Left kidney (tissue), 8 donors: ENCODE measurements at places on chromosomes 11 and 22. TPM values are rescaled to one million over a fixed set of nuclear protein-coding genes. Genes with fewer than 3 reads are reported as not detected.

The EMID1 gene
- polyA plus RNA-seq: 67.6 TPM

The IRAG1 gene
- 12.0 TPM for polyA plus RNA-seq

DNA sequence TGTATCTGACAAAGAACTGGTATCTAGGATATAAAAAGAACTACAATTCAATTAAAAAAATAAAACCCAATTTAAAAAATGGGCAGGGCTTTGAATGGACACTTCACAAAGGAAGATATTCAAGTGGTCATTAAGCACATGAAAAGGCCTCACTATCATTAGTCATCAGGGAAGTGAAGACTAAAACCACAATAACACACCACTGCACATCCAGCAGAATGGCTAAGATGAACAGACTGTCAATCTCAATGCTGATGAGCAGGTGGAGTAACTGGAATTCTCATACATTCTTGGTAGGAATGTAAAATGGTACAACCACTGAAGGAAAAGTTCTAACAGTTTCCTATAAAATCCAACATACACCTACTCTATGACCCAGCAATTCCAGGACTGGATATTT is 8.9 kb downstream of the HPS4 start:
- no peak for DNase-seq

GRCh38 chr11:69951821-69952220 is 126.3 kb upstream of the ANO1 start:
- no peak for DNase-seq

DNA sequence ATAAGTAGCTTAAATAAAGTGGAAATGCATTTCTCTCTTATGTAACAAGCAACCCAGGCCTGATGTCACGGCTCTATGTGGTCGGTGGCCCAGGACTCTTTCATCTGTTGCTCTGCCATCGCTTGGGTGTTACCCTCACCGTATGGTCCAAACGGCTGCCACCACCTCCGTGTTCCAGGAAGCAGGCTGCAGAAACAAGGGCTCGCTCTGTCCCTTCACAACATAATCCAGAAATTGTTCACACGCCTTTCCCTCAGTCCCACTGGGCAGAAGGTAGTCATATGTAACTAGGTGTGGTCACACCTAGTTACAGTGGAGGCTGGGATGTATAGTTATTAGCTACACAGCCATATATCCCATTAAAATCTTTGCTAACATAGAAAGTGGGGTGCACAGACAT is 421.0 kb downstream of the SOX6 start:
- no peak for DNase-seq

DNA sequence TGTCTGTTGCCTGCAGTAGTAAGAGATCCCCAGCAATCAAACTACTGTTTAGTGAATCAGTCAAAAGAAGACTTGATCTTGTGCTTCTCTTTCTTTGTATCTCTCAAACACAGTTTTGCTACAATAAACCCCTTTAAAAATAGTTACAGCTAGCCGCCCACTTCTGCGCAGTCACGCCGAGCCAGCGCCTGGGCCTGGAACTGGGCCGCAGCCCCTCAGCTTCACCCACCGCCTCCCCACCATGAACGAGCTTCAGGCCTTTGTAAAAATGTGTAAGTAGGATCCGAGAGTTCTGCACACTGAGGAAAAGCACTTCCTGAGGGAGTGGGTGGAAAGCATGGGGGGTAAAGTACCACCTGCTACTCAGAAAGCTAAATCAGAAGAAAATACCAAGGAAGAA is 60.5 kb downstream of the CWC15 start:
- no peak for DNase-seq

GRCh38 chr22:20983081-20983771 is 1.1 kb downstream of the LZTR1 start:
- DNase-seq: no peak

The CD151 gene
- 145 TPM for polyA plus RNA-seq

The SCGB2A2 gene
- polyA plus RNA-seq: not detected

GRCh38 chr11:101407324-101407723 is 176.5 kb downstream of the TRPC6 start:
- DNase-seq: no peak

DNA sequence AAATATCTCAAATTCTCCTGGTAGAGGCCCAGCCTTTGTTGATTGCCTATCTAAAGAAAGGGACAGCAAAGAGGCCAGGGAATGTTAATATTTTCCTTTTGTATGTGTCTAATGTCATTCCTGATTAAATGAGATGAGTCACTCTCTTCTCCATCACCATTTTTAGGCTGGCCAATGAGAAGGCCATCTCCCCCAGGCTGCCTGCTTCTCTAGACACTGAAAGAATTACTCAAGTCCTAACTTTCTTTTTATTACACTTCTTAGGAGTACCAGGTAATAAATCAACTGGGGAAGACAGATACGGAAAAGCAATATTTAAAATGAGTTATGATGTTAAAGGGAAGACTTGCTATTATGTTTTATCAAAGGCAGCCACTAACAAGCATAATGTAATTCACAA is 259.2 kb upstream of the SORL1-AS1 start:
- no peak for DNase-seq

GRCh38 chr11:7574491-7575130 is 60.8 kb downstream of the PPFIBP2 start:
- no peak for DNase-seq

- DNase-seq: peak; percentile 47
These were observed 631 bp upstream of the C22orf39 start for GRCh38 chr22:19448076-19448607.

DNA sequence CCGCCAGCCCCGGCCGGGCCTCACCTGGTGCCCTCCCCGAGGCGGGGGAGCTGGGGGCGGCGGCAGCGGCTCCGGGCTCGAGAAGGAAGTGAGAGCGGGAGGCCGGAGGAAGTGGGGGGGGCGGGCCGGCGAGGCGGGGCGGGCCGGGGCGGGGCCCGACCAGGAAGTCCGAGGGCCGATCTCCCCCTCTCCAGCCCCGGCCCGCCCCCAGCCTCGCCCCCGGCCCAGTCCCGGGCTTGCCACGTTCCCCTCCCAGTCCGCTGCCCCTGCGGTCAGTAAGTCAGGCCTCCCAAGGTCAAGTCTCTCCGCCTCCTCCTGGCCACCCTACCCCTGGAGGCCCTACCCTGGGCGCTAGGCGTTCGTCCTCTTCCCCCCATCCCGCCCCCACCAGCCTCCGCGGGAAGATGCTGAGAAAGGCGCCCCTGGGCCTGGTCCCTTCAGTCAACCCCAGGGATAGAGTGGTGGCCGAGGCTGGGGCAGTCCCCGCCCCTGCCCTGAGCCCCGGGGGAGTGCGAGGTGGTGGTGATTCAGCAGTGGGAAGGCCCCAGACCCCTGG is at the start of gene RHOG:
RHOG (minus strand) TSS at position 90 of the 556 bp plus-strand sequence. CDS start 12,821 bp downstream, outside the sequence.
- DNase-seq: peak; percentile 76

DNA sequence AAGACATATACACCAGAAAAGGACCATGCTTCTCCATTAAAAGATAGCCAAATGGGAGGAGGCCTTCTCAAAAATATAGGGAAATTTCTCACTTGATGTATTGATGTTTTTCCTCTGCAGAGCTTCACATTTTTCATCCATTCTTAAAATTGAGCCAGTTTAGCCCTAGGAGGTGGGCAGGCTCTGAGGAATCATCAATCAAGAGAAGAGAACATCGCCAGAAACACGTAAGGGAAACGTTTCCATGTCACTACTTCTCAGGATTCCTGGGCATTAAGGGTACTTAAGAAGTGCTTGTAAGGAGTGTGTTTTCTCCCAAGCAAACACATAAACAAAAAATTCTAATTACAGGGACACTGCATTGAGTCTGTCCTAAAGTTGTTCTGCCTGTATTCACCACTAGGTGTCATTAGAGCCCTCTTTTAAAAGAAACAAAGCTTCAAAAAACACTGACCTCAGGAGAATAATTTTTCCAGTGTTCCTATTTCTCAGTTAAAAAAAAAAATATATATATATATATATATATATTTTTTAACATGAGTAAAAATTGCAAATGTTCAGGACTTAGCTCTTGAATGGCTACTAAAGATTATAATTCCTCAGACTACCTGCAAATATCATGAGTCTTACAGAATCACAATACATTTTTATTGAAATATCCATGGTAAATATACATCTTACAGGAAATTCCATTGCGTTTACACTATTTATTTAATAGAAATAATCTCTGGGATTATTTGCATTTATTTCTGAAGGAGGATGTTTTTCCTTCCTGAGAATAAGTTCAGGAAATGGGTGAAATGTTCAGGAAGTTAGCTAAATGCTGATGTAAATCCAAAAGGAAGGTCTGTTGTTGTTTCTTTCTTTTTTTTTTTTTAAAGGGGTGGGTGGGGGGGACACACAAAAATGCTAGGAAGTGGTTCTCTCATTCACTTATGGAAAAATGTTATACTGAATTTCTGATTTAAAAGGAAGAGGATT is 16.0 kb downstream of the FZD4 start:
- peak; percentile 85 for DNase-seq

DNA sequence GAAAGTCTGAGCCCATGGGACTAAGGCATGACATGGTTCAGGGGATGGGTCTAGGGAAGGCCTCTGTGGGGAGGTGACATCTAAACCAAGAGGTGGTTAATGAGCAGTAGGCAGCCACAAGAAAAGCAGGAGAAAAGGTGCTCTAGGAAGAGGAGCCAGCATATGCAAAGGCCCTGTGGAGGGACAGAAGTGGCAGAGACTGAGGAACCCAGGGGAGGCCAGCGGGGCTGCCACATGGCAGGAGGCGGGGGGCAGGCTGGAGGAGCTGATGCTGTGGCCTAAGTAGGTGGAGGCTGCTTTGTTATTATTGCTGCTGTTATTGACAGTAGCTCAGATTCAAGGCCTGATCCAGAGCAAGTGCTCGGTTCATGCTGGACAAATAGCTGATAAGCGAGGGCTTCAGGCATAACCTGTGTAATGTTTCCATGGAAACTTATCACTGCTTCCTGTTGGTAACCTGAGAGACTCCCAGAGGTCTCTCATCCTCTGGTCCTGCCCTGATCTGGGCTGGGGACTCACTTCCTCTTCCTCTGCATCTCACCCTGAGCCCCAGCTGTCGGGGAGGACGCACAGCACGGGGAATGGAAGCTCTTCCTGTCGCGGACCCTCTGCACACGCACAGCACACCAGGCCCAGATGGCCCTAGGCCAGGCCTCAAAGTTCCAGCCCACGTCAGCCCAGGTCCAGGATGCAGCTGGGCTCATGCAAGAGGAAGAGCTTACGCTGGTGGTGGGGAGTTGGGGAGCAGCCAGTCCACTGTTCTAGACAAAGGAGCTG is 75.2 kb upstream of the TP53I11 start:
- DNase-seq: peak; percentile 30

DNA sequence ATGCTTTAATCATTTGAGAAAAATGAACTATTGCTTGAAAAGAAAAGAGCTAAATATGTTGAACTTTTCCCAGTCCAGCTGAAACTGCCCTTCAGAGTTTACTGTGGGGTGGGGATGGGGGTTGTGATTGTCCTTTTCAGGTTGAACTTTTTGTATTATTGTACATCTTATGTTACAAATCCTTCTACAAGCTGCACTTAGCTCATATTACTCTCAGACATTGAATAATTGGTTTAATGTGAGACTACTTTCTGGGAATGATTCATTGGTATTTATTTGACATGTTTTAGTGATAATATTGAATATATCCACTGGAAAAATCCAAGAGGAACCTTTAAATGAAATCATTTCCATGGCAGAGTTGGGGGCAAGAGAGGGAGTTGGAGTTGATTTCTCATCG is 84.9 kb downstream of the ATXN10 start:
- DNase-seq: no peak

GRCh38 chr11:125637840-125638239 is 12.9 kb downstream of the CHEK1 start:
- DNase-seq: no peak

DNA sequence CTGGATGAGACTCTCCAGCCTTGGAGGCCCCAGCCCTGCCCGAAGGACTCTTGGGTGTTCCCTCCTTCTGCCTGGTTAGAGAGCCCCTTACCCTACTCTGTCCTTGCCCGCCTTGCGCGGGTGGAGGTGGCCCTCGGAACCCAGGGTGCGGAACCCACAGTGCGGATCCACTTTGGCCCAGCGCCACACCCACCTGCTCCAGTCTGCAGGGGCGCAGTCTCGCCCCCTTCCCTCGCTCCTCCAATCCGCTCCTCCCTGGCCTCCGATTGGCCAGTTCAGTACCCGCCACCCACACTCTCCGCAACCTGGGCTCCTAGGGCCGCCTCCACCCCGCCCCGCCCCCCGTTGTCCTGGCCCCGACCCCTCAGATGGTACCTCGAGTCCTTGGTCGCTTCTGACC is 2.4 kb downstream of the CAPN1 start:
- DNase-seq: no peak

- DNase-seq: no peak
These were observed 73.5 kb upstream of the ZC3H12C start for GRCh38 chr11:110019675-110020074.

GRCh38 chr11:96088914-96089313 is 165.0 kb upstream of the MTMR2 start:
- no peak for DNase-seq

DNA sequence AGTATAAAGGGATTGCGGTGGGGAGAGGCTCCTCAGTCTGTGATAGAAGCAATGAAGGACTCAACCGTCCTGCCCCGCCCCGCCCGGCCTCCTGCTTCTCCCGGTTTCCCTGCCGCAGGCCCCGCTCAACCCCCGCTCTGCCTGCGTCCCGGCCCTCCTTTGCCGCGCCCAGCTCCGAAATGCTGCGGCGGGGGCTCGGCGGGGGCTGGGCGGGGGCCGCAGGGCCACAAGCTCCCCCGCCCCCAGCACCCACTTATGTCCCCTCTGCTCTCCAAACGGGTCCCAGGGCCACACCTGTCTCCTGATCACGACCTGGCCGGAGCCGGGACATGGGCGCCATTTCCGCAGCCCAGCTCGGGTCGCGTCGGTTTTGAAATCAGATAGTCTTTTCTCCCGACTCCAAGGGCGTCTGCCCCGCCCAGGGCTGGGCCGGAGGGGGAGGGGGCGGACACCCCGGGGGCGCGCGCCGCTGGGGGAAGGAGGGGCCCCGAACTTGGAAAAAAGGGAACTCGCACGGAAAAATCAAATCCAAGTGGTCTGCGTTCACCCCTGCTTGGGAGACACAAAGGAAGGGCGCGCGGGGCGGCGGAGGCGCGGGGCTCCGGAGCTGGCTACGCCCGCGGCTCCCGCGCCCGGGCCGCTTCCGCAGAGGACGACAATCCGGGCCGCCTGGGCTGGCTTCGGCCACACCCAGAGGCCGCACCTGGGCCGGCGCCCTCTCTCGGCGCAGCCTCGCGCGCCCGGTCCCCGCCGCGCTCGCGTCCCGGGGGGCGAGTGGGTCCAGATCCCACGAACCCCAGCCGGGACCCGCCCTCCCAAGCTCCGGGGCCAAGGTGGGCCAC is 70.6 kb upstream of the EP300 start:
- DNase-seq: peak; percentile 57

DNA sequence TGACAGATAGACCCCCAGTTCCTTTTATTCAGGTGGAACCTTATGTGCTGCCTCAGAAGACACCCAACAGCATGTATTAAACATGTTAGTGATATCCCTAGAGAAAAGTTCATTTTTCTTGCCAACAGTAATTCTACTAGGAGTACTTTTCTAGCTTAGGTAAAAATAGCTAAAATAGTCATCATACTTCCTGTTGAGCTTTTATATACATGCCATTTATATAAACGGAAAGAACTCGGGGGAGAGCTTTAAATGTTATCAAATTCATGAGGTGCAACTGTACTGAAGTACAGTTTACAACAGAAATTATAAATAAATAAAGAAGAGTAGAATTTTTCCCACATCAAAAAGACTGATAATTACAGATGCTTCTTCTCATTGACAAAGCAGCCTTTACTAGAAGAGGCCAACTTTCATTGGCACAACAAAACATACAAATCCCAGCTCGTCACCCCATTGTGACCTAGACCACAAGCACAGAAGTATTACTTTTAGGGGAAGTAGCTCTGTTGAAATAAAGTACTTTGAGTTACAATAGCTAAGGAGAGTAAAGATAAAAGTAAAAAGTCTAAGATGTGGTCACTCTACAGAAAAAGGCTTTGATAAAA is 59.1 kb upstream of the POU2AF2 start:
- no peak for DNase-seq
